ENCODE measurements at places on chromosomes 5 and 9.

DNA sequence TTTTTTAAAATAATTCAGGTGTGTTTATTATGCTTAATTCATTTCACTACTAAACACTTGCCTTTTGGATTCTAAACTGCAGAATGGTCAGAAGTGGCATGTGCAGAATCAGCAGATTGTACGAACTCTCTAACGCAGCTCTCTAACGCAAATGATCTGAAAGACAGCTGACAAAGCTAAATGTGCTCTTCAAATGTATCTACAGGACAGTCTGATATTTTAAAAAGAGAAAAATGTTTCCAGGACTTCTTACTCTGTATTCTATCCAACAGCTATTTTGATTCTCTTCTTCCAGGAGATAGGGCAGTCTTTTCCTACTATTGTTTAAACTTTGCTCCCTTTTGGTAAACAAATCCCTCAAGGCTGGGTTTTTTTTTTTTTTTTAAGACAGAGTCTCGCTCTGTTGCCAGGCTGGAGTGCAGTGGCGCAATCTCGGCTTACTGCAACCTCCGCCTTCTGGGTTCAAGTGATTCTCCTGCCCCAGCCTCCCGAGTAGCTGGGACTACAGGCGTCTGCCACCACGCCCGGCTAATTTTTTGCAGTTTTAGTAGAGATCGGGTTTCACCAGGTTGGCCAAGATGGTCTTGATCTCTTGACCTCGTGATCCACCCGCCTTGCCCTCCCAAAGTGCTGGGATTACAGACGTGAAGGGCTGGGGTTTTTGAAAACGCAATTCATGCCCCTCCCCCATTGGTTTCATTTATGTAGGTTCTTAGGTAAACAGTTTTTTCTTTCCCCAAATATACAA lies 1.2 kb downstream of the NMRK1 start:
- no peak for DNase-seq

DNA sequence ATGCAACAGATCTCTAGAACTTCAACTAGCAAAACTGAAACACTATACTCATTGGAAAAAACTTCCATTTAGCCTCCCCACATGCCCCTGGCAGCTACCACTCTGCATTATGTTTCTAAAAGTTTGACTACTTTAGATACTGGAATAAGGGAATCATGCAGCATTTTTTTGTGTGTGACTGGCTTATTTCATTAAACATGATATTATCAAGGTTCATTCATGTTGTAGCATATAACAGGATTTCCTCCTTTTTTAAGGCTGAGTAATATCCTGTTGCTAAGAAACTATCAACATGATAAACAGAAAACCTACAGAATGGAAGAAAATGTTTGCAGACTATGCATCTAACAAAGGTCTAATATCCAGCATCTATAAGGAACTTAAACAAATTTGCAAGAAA lies 597.9 kb downstream of the DMRTA1 start:
- DNase-seq: no peak

DNA sequence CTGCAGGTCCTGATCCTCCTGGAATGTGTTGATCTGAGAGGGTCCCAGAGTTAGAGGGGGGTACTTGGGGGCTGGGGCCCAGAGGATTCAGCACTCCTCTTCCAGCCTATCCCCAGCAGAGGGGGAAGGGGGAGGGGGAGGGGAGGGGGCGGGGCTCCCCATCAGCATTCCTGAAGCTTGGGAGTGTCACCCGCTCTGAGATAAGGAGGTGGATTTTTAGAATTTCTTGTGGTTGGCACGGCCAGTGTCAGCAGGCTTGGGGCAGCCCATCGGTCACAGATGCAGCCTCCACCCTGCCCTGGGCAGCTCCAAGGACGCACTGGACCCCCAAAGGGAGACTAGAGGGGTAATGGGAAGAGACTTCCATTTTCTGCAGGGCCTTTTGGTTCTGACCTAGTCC lies 5.3 kb downstream of the FGF18 start:
- DNase-seq: no peak

- DNase-seq: no peak
Measured at GRCh38 chr5:154743812-154744211, 11.4 kb upstream of the LARP1 start.

GRCh38 chr9:120787933-120788332 lies 5.3 kb downstream of the FBXW2 start:
- no peak for DNase-seq

DNA sequence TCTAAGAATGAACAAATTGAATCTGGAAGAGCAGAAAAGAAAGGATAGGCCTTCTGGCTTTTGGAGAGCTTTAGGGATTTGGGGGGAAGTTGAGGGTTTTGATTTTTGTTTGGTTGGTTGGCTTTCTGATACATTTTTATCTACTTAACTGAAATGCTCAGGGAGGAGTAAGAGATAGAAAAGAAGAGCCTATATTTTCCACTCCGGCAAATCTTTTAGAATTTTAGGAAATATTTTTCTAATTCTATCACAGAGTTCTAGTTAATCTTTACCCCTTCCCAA lies 25.8 kb upstream of the FST start:
- DNase-seq: no peak

DNA sequence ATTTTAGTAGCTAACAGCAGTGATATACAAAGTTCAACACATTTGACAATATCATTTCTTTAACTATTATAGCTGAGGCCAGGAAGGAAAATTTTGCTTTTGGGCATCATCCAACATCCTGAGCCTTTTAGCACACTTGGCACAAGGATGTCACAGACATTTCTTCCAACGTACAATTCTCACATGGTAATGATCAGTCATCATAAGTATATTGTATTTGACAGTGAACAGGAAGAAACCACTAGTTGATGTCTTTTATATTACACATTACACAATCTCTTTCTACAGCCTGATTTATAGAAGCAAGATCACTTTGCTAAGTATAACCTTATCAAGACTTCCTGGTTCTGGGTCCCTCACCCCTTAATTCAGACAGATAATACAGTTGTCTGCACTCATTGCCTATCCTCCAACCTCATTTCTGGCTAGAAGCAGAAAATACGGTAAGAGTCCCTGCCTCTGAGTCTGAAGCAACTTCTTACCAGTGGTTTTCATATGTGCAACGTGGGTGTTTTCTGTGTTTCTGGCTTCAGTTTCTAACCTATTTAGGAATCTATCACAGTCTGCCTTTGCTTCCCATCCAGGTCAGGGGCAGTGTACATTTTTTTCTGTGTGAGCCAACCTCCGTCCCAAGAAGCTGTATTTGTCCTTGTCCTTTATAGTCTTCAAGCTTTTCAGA lies 167.8 kb downstream of the PAM start:
- no peak for DNase-seq
